Left ventricle myocardium superior (tissue), 1 donor: ENCODE measurements at places on chromosomes 6 and 20. TPM values are rescaled to one million over a fixed set of nuclear protein-coding genes. Genes with fewer than 3 reads are reported as not detected.

Gene RAD21L1
- not detected for total RNA-seq

Gene OXT
- total RNA-seq, result not detected

Gene GFRAL
- total RNA-seq, result not detected

Gene WFDC12
- total RNA-seq, result not detected

Gene FAM209B
- total RNA-seq, result not detected

DNA sequence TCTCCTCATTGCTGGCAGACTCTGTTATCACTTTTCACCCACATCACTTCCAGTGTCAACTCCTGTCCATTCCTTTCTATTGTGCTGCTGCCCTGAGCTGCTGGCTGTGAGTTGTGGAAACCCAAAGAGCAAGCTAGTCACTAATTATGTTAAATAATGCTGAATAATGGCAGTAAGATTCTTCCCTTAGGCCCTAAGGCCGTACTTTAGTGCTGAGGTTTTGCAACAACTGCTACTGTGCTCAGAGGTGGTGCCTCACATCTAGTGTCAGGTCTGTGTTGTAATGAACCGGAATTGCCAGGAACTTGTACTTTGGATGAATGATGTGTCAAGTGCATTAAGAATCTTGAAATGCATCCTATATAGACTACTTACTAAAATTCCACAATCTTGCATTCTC lies 372.2 kb upstream of the RNF217 start:
- no peak for DNase-seq

GRCh38 chr20:56897318-56897957 lies 268.3 kb downstream of the TFAP2C start:
- DNase-seq, result no peak

DNA sequence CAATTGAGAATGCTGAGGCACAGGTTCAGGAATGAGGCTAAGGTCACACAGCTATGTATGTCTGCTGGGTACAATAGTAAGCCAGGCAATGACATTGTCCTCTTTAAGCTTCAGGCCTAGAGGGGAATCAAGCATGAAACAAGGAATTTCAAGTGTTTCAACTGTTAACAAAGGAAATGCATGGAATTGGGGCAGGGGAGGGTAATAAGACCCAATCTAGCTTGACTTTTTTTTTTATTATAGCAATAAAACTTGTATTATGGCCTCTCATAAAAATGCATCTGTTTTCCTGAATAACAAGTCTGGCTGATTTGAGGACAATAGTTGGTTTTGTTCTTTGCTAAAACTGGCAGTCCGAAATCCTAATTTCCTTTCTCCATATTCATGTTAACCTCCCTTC lies 336.7 kb downstream of the CBLN4 start:
- DNase-seq, result no peak

GRCh38 chr6:88815491-88815890 lies 147.9 kb downstream of the RNGTT start:
- DNase-seq, result no peak

- no peak for DNase-seq
Measured at GRCh38 chr6:45728674-45729073, 287.0 kb downstream of the CLIC5 start.

- DNase-seq, result no peak
Measured at GRCh38 chr6:5865506-5866031, 141.2 kb downstream of the NRN1 start.

- DNase-seq, result no peak
Measured at GRCh38 chr6:125481056-125481455, 179.3 kb upstream of the HDDC2 start.

DNA sequence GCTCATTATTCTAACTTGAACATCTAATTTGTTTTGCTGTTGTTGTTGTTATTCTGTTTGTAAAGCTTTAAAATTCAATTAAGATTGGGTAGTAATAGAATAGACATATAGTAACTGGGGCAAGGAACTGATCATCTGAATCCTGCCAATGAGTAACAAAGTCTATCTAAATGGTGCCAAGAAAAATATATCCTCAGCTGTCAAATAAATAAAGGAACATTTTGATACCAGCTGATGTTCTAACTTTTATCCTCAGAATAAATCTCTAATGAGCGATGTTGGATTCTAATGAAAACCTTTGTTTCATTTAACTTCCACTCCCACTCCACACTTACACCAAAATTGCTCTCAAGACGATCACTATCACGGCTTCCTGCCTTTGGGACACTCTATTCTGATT lies 210.9 kb downstream of the TINAG start:
- DNase-seq, result no peak

- DNase-seq, result no peak
Measured at GRCh38 chr20:48098099-48098498, 312.8 kb upstream of the SULF2 start.

DNA sequence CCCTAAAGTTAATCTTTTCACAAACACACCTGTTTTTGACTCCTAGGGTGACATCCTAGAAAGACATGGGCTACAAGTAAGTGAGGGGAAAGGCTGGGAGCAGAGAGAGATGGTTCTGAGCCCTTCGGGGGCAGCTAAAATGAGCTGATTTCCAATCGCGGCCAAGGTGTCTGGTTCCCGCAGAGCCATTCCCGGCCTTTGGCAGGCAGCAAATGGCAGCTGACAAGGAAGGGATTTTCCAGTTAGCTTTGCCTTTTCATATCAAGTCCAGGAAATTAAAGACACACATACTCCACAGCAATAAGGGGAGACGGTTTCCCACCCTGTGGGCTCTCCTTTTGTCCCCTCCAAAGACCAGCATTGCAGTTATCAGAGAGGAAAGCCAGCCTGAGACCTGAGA lies 228.5 kb downstream of the ZMYND8 start:
- DNase-seq, result no peak

- no peak for DNase-seq
Measured at GRCh38 chr6:138772596-138773176, 883 bp upstream of the CCDC28A start.
